Activated naive CD8-positive, alpha-beta T cell treated with anti-CD3 and anti-CD28 coated beads, Interleukin-2, amount 50 U/mL, for 16 hours (primary cell): ENCODE measurements at places on chromosomes 7 and 10.

DNA sequence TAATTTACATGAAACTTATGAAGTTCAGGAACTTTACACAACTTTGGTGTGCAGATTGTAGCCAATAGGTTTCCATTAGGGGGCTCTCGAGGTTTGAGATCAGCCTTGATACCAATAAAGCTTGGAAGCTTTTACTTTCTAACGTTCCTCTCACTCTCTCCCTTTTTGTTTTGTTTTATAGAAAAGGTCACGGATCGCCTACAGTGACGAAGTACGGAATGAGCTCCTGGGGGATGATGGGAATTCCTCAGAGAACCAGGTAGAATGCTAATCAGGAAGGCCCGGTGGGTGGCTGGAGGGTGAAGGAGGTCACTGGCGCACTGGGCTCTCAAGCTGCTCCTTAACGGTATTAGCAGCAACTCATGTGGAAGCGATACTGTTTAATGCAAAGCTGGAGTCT, 79.9 kb downstream of the VTI1A start:
- no peak for DNase-seq

GRCh38 chr7:101160910-101161309, 4.5 kb downstream of the VGF start:
- no peak for DNase-seq

- no peak for DNase-seq
Observed at GRCh38 chr7:128431221-128431620, 21.4 kb upstream of the IMPDH1 start.

GRCh38 chr7:93044147-93044810, 73.5 kb downstream of the SAMD9 start:
- no peak for DNase-seq

DNA sequence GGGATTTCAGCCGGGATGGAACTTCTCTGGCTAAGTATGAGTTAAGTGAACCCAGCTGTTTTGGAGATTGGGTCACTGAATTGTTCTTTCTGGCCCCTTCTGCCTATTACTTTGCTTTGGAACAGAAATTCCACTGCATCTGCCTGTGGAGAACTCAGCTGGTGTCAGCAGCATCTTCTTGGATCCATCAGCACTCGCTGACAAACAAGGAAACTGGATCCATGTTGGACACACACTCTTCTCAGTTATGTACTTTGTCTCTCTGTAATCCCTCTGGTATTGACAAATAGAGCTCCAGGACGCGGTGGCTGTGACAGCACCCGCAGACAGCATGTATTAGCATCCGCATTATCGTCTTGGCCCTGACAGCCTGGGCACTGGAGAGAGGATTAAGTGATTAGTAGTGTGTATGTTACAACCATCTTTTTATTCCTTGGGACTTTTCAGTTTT, 73.0 kb upstream of the BMPER start:
- DNase-seq, result no peak

- no peak for DNase-seq
Observed at GRCh38 chr10:90089719-90090118, 388.3 kb downstream of the KIF20B start.

- DNase-seq, result no peak
Observed at GRCh38 chr10:97974526-97975525, 55.6 kb downstream of the CRTAC1 start.

DNA sequence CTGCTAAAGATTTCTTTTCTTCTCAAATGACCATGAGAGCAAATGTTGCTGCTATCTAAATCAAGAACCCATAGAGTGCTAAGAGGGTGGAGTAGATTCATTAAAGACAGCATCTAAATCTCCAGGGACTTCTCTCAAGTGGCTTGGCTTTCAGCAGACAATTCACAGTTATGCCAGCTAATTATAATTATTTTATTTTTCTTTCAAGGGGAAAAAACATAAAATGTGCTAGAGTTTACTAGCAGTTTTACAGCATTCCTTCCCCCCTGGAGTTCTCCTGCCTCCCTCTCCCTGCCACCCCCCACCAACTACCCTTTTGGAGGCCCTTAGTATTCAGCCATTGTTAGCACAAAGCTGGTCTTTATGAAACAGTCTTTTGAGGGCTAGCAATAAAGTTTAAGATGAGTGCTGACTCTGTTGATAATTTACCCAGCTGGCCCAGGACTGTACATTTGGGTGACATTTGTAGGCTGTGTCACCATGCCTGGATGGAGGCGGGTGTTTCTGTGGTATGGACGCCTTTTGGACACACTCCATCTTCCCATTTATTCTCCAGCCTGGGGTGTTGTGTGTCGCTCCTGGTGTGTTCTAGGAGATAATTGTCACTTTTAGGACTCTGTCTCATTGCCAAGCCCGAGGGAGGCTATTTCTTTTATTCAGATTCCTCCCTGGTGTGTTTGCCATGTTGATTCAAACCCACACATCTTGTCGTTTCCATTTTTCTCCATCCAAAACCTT, 160.2 kb downstream of the CREB5 start:
- DNase-seq, result no peak

GRCh38 chr10:126387041-126387921, 996 bp downstream of the ADAM12 start:
- DNase-seq, result no peak

GRCh38 chr7:27172315-27172774, 1.8 kb downstream of the HOXA10 start:
- DNase-seq, result no peak

- no peak for DNase-seq
Observed at GRCh38 chr10:94076325-94076841, 82.7 kb downstream of the PLCE1 start.

GRCh38 chr10:78134773-78135306, 101.2 kb downstream of the RPS24 start:
- DNase-seq, result no peak

DNA sequence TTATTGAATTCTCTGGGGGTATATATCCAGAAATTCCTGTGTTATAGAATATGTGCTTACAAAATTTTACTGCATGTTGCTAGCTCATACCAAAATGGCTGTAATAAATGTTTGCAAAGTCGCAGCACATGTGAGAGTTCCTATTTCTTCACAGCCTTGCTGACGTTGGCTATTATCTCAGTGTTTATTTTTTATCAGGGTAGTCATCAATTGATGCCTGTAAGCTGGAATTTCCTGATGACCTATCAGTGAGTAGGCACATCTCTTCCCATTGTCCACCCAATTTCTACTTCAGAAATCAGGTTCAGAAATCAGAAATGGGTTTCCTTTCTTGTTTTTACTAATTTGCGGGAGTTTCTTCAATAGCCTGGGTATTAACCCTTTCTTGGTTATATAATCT, 268.1 kb upstream of the FZD8 start:
- no peak for DNase-seq

DNA sequence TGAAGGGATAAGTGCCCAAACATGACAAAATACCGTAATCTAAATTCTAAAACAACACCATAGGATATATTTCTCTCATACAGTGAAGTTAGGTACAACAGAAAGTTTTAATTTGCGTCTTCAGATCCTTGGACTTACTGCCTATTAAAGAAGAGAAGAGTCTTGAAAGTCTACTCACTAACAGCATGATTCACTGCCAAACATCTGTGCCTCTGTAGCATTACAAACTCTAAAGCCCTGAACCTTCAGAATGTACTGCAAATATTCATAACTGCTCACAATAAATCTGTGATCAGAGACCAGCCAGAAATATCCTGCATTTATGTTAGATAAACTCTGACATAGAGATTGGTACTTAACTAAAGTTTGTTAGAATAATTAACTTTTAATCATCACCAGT, 365.3 kb downstream of the PARD3 start:
- DNase-seq, result no peak
